ENCODE measurements at places on chromosomes 16 and 17.

- DNase-seq, result no peak
Observed at GRCh38 chr17:50261051-50261915, 13.0 kb upstream of the TMEM92 start.

DNA sequence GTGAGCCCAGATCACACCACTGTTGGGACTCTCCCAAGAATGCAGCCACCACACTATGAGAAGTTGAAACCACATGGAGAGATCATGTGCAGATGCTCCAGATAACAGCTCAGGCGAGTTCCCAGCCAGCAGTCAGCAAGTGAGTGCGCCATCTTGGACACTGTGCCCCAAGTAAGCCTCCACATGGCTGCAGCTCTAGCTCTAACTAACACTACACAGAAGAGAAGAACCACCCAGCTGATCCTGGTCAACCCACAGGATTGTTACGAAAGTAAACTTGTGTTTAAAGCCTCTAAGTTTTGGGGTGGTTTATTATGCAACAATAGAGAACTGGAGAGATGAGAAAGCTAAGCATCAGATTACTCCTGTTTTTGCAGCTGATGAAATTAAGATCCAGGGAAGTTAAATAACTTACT, 25.8 kb downstream of the SLC38A7 start:
- no peak for DNase-seq

DNA sequence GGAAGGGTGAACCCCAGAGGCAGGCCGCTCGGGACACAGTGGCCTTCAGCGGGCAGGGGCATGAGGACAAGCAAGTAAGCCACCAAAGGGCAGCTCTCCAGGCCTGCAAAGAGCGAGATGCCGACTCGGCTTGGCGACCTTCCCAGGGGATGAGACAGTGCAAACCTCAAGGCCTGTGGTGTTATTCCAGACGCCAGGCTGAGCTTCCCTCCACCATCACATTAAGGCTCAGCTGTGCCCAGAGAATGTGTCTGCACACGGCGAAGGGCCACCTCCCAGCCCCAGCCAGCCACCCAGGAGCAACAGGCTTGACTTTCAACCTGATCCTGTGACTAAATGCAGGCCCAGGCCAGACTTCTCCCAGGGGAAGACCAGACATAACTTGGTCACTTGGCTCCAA, 251.4 kb downstream of the SOX9 start:
- no peak for DNase-seq

GRCh38 chr16:24731722-24732419, 2.4 kb downstream of the TNRC6A start:
- DNase-seq, result no peak
